Activated T-cell treated with anti-CD3 and anti-CD28 coated beads, Interleukin-2, amount 50 U/mL, for 48 hours (primary cell): ENCODE measurements at places on chromosomes 2 and 18.

GRCh38 chr2:192854031-192854430 is 659.3 kb upstream of the TMEFF2 start:
- DNase-seq, result no peak

- no peak for DNase-seq
These were observed 367.4 kb upstream of the MYT1L start for GRCh38 chr2:2698182-2699120.

- DNase-seq, result no peak
These were observed 55.3 kb downstream of the RFTN2 start for GRCh38 chr2:197620133-197620532.

DNA sequence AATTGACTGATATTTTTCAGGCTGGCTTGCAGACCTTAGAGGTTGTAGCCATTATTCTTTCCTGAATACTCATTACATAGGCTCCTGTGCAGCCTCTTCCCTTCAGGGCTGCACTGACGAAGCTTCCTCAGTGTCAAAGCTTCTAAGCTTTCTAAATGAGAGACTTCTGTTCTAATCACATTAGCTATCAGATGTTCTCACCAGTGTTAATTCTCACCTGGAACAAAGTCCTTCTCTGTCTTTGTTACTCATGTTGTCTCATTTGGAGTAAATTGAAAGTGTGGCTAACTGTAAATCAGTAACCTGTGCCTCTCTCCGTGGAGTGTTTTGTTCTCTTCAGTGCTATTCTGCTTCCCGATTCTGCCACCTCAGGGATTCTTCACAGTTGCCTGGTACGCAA is 76.9 kb downstream of the MC4R start:
- DNase-seq, result no peak

DNA sequence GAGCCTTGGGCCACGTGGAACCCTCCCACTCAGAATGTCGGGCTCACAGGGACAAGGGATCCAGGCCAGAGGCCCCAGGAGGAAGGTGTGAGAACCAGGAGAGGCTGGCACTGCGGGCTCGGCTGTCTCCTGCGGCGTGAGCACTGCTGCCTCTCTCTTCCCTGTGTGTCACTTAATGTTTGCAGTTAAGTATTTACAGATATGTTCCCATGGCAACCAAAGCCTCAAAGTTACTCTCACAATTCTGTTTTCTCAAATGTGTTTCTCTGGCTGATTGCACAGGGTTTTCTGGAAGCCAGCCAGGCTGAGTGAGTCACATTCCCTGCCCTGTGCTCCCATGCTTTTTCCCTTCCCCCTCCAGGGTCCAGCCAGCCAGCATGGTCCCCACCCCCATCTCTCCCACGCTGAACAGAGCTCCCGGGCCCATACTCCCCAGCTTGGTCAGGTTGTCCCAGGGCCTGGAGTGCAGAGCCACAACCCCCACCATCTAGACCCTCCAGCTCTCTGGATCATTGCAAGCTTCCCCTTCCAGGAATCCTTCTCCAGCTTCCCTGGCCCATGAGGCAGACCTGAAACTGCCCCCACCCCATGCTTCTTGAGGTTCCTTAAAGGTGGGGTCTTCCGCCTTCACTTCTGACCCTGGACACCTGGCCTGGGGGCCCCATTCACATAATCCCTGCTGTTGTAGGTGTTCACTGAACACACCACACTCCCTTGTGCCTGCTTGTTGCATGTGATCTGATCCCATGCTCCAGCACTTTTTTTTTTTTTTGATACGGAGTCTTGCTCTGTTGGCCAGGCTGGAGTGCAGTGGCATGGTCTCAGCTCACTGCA is 265.9 kb downstream of the CELF4 start:
- no peak for DNase-seq

GRCh38 chr2:60675301-60675700 is 80.8 kb upstream of the PAPOLG start:
- DNase-seq, result no peak

DNA sequence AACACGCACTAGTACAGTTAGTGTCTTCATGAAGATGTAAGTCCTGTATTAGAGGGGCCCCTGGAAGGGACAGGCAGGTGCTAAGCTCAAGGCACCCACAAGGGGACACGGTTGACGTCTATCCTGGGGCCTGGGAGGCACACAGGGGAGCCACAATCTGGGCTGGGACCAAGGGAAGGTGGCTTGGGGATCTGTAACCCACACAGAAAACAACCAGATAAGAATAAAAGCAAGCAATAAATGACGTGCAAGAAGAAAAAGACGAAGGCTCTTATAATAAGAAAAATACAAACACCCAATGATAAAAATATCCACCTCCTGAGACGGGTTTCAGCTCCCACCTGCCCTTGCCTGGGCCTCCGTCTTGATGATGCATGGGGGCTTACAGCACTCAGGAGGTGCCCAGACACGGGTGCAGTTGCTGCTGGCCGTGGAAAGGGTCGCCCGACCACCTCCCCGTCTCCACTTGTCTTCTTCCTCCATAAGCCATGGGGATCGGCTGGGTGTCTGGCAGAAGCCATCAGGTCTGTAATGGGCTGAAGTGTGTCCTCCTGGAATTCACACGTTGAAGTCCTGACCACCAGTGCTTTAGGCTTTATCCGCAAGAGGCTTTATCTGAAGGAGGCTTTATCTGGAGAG is 73.9 kb downstream of the TWIST2 start:
- no peak for DNase-seq

- no peak for DNase-seq
These were observed 318.9 kb upstream of the SYT4 start for GRCh38 chr18:43596105-43596712.

DNA sequence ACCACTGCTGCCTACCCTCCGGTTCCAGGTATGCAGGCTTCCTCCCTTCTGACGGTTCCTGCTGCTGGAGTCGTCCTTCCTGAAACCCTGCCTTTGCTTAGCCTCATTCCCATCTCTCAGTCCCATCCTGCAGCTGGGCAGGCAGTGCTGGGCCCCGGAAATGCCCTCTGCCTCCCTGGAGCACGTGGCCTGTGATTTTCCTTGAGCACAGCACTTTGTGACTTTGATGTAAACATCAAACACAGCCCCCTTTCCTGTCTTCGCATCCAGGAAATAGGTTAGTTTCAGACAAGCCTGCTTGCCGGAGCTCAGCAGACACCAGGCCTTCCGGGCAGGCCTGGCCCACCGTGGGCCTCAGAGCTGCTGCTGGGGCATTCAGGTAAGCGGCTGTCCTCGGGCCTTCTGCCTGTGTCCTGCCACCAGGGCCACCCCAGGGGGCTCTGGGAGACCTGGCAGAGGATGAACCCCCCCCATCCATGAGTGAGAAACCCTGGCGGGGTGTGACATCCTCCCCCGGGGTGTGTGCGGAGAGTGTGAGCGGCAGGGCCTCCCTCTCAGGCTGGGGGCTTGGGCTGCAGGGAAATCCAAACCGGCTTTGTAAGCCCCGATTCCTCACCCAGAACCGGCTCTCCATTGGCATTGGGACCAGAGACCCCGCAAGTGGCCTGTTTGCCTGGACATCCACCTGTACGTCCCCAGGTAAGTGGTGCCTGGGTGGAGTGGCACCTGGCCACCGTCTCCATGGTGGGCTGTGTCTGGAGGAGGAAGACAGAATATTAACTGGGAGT is at the start of gene ZAP70:
ZAP70 (plus strand) TSS at position 281 of the 788 bp plus-strand sequence. CDS start 10,461 bp downstream, outside the sequence.
- peak; percentile 74 for DNase-seq

GRCh38 chr2:150432312-150432625 is 55.2 kb downstream of the RND3 start:
- DNase-seq, result no peak

- DNase-seq, result no peak
These were observed 3.6 kb downstream of the ACTR1B start for GRCh38 chr2:97660044-97660774.

DNA sequence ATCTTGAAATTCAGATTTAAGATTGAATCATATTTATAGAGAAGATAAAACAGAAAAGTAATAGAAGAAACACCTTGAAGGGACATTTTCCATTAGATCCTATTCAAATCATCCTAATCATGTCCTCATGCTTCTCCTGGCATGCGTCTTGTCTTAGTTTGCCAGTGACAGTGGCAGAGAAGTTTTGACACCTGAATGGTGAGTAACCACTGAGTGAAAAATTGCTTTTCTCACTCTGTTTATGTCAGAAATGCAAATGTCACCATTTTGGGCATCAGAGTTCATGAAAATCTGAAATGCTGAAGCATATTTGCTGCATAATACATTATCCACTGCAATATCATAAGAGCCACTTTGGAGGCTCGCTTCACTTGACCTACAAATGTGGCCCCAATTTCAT is 63.0 kb upstream of the PLA2R1 start:
- no peak for DNase-seq

GRCh38 chr2:1872602-1873183 is 128.4 kb upstream of the PXDN start:
- no peak for DNase-seq

DNA sequence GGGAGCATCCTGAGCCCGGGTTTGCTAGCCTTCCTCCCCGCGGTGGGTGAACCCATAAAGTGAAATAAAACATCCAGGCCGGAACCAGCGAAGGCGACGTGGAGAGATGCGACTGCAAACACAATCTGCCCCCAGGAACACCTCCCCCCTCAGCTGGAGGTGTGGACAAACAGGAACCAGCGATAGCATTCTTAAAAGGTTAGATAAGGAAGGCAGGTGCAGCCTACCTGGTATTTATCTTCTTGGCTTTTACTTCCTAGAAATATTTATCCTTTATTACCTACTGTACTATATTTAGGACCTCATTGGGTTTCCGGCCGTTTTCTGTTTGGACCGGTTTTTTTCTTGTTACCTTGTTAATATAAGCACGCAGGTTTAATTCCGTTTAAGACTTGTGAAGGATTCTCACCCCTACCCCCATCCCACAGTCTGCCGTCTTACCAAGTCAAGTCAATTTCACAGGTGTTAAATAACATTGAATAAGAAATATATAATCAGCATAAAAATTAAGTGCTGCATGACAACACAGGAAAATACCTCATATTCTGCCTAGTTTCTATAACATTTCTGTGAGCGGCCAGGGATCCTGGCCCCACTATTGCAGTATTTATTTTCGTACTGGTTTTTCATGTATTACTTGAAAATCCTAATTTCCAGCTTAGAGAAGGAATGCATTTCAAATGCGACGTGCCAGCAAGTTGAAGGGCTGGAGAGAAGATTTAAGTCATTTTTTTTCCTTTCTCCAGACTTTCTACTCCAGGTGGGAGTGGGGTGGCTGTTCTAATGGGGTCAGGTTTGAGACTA is 224.0 kb upstream of the ID2 start:
- peak; percentile 36 for DNase-seq

- no peak for DNase-seq
These were observed 61.9 kb upstream of the BZW1 start for GRCh38 chr2:200749631-200750322.

- no peak for DNase-seq
These were observed 500.3 kb upstream of the SMIM21 start for GRCh38 chr18:75927791-75928190.

GRCh38 chr2:74685408-74685807 is 31.4 kb downstream of the SEMA4F start:
- no peak for DNase-seq
